Suppressor macrophage treated with lipopolysaccharide for 4 hours (primary cell): ENCODE measurements at places on chromosomes 3 and 15.

- DNase-seq, result no peak
These were observed 242.0 kb downstream of the TUSC7 start for GRCh38 chr3:116951610-116952009.

DNA sequence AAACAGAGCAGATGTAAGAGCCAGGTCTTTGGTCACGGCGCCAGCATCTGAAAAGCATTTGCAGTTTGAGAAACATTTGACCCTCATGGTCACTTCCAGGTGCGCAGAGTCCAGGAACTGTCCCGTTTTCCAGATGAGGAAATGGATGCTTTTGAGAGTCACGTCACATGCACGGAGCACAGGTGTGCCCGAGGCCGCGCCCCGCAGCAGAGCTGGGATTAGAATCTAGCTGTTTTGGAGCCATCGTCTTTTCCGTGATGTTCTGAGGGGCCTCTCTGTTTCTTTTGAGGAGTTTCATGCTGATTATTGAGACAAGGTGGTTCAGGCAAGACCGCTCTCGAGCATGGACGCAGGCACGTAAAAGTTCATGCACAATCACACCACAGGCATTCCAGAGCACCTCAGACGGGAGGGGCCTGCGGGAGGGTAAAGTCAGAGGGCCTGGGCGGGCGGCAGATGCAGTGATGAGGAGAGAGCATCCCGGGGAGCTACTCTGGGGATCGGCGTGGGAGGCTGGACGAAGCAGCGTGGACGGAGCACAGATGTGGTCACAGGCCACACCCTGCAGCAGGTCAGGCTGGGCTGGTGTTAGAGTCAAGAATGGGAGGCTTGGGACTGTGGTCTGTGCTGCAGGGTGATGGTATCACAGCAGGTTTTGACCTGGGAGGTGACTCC is 139.2 kb upstream of the MEF2A start:
- DNase-seq, result no peak

DNA sequence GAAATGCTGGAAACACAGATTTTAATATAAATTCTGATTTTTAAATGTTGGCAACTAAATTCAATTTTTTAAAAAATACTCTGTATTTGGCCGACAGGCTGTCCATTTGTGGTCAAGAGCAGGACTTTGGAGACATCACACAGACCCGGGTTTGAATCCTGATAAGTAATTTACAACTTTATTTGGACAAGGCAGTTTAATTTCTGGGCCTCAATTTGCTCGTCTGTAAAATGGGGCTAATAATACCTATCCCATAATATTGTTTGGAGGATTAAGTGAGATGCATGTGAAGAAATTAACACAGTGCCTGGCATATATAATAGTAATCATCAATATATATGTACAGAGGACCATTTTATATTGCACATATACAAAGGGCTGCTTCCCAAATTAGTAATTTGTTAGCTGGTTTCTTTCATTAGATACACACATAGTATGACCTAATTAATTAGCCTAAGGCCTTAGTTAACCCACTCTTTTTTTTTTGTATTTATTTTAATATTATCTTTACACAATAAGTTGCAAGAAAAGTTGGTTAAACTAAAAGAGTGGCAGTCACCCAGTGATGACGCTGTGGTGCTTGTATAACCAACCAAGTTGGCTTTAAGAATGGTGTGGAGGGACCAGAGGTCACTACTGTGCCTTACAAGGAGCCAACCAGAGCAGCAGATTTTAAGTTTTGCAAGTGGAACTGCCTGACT is 665 bp downstream of the PIGB start:
- DNase-seq, result peak; percentile 41

- no peak for DNase-seq
These were observed 25.5 kb upstream of the SHC4 start for GRCh38 chr15:48989170-48989569.

DNA sequence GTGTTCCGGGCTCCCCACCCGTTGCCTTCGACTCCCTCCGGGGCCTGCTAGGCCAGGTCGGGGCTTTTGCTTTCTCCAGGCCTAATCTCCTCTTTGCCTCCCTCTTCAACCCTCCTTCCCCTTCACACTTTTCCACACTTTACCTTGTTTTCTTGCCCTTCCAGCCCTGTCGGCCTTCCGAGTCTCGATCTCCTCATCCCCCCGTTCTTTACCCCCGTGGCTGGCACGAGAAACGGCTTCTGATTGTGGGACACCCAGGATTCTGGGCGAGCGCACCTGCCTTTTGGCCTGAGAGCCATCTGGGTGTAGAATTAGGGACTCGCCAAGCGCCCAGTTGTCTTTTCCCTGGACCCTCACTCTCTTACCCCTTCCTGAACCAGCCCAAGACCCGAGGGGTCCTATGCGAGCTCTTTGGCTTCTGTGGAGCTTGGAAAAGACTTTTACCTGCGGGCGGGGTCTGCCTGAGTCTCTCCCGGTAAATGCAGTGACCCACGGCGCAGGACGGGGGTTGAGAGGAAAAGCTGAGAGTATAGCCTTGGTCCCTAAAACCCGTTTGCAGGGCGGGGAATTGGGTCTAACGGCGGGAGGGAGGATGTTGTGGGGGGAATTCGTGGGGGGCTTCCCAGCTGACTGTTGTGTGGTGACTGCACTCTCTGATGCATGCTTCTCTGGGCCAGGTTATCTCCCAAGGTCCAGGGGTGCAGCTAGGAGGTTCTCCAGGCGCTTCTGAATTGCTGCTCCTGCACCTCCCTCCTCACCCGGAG is 5.5 kb upstream of the ONECUT1 start:
- no peak for DNase-seq

- DNase-seq, result no peak
These were observed 62.4 kb downstream of the LEKR1 start for GRCh38 chr3:156888576-156888975.

DNA sequence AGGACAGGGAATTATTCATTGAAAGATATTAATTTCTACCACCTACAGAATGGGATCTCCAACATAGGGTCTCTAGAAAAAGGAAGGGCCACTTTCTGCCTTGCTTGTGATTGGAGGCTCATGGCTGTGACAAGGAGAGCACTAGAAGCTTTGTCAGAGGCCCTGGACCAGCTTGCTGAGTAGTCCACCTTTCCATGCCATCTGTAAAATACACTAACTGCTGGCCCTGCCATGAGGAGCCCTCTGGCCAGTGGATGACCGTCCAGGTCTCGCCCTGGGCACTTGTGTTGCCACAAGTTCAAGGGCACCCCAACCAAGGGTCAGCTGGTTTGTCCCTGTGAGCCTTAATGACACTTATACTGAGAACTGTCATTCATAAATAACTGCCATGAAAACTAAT is 1.6 kb upstream of the SYNM start:
- DNase-seq, result no peak

DNA sequence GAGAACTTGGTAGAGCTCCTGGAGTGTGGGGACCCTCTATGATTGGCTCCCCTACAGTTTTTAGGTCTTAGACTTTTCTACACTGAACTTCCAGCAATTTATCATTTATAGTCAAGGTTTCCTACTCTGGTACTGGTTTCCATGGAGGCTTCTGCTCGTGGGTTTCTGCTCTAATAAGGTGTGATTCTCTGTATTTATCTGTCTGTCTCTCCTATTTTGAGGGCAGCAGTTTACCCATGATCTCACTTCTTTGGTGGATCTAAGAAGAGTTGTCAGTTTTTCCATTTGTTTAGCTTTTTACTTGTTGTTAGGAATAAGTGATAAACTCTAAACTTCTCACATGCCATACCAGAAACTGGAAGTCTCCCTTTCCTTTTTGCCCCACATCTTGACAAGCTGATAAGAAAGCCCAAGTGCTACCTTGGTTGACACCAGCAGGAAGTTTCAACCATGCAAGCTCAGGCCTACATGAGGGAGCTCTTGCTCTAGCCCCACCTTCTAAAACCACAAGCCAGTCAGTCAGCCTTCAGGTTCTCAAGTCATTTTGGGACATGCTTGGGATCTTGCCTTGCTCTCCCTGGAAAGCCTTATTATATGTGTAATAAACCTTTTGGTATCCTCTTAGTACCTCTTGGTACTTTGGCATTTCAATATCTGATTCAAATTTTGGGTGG is 10.0 kb downstream of the TIMMDC1 start:
- DNase-seq, result no peak

DNA sequence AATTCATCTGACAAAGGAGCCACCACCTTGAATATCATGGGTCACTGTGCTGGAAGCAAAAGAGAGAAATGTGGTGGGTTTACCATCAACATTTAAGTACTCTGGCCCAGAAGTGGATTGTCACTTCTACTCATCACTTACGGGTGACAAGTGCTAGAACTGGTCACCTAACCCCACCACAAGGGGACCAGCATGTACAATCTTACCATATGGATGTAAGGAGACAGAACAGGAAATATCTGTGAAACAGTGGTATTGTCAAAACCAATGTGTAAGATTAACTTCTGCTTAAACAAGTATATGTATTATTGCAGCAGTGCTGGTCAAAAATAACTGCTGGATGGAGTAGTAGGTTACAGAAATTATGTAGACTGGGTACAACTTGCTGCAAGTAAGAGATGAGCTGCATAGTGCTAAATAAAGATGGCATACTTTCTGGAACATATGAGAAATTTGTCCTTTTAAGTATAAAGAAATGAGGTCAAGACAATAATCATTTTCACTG is 171.8 kb downstream of the POTEB3 start:
- DNase-seq, result peak; percentile 6

DNA sequence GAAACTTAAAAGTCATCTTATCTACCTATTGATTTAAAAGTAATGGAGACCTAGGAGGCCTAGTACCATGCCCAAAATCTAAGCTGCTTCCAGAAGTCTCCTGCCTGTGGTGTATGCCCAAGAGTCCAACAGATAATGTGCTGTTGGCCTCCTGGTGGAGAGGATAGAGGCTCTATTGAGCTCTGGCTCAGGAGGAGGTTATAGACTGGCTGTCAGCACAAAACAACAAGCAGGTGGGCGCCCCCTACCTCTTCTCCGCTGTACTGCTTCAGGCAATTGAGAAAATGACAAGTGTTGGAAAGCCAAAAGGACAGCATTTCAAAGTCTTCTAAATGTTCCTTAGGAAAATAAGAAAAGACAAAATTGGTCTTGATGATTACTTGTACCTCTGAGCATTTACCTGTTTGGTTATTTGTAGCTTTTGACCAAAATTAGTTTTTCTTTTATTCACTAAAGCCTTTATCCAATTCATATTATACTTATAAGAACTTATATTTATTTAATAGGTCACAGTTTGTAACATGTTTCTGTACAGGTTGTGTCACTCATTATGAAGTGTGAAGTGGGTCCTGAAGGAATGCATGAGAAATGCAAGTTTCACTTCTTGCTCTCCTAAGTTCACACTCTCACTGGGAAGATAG is 17.2 kb upstream of the GNB5 start:
- peak; percentile 37 for DNase-seq
